ENCODE measurements at places on chromosomes 3 and 15.

DNA sequence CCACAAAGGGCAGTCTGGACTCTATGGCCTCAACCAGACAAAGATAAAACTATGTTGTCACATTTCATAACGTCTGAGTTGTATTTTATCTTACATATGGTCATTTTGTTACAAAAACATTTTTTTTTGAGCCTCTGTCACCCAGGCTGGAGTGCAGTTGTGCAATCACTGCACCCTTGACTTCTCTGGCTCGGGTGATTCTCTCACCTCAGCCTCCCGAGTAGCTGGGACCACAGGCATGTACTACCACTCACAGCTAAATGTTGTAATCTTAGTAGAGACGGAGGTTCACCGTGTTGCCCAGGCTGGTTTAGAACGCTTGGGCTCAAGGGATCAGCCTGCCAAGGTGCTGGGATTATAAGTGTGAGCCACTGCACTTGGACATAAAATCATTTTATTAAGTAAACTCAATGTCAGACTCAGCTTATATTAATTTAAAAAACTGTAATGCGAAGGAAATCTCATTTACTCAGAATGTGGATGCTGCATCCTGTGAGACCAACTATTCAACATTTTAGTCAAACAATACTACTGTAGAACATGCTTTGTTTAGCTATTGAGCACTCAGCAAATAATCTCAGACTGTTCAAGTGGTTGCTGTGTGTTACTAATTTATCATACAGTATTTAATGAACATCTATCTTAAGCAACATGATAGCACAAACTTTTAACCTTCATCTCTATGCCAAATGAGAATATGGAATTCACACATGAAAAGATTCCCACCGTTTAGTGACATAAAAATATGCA, 209.2 kb downstream of the TBL1XR1 start:
- DNase-seq: no peak

GRCh38 chr15:96385195-96385594, 54.7 kb downstream of the NR2F2 start:
- no peak for DNase-seq

DNA sequence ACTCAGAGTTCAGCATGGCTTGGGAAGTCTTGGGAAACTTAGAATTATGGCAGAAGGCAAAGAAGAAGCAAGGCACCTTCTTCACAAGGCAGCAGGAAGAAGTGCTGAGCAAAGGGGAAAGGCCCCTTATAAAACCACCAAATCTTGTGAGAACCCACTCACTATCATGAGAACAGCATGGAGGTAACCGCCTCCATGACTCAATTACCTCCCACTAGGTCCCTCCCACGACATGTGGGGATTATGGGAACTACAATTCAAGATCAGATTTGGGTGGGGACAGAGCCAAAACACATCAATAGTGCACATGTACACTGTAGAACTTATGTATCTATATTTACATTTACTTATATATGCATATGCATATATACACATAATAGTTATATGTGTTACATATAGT, 565.3 kb upstream of the NR2F2 start:
- no peak for DNase-seq

GRCh38 chr3:117814975-117815374, 1105.4 kb downstream of the TUSC7 start:
- DNase-seq: no peak

DNA sequence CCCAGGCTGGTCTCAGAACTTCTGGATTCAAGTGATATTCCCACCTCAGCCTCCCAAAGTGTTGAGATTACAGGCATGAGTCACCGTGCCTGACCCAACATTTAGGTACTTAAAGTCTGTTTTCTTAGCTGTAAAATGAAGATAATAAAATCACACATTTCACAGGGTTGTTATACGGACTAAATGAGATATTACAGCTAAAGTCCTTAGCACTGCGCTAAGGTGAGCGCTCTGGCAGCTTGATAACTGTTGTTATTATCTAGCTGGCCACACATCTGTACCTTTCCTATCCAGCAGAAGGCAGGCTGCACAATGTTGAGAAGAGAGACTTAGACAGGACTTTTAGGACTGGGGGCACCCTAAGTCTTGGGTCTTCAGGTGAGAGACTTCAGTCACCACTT, 2.7 kb upstream of the LIPH start:
- DNase-seq: no peak

GRCh38 chr3:48826451-48826850, 21.2 kb downstream of the PRKAR2A start:
- DNase-seq: no peak

- no peak for DNase-seq
Measured at GRCh38 chr15:65263313-65263712, 23.4 kb downstream of the PARP16 start.

DNA sequence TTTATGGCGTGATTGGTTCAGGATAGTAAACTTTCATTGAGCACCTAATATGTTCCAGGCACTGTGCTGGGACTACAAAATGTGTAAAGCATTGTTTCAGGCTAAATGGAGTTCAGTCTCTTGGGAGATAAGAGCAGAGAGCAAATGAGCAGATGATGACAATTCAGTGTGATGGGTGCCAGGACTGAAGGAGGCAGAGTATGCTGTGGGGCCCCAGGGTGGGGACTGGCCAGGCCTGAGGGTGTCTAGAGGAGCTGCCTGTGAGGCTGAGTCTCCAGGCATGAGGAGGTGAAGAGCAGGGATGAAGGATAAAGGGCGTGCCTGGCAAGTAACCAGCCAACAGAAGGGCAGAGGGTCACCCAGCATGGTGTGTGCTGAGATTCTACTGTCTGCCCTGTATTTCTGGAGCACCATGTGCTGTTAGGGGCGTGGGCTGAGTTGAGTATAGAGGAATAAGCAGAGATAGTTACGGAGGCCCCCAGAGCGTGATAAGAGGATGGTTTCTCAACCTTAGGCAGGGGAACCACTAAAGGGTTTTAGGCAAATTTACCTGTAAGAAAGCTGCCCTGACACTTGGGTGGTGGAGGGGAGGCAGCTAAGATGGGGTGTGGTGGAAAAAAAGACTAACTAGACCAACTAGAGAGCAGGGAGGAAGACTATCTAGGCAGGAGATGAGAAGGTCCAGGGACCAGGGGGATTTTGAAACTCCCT, 38.5 kb downstream of the EPHB1 start:
- no peak for DNase-seq

- no peak for DNase-seq
Measured at GRCh38 chr3:58266577-58266976, 29.0 kb downstream of the ABHD6 start.

GRCh38 chr15:43276563-43277200, 10.0 kb upstream of the TGM5 start:
- no peak for DNase-seq

DNA sequence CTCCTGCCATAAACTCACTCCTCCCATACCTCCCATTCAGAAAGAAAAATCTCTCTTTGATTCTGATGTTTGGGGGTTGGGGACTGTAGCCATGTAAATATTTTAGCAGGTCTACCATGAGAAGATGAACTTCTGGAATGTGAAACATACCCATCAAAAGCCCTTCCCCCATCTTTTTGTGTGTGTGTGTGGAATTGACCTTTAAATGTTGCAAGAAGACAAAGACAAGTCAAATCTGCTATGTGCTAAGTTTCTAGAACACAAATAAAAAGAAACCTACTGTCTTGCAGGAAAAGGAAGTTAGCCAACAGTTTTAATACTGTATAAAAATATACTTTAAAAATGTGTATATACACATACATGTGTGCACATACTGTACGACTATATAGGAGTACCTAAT, 29.7 kb upstream of the USP50 start:
- no peak for DNase-seq

DNA sequence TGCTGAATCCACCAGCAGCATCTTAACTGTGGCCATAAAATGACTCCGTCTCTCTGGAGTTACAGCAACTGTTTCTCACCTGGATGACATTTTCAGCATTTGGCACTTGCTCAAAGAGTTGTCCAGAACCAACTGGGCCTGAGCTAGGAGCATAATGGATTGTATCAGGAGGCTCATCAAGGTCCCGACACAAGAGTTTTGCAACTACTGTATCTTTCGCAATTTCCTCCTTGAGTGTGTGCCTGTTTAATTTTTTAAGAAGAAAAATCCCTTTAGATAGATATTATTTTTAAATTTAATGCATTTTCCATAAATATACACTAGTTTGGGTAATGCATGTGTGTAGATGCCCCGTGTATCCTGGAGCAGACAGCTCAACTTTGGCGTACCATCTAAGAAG, 44.3 kb upstream of the C3orf49 start:
- no peak for DNase-seq

- DNase-seq: peak; percentile 49
Measured at GRCh38 chr3:196837819-196838420, 29.8 kb upstream of the SENP5 start.

- DNase-seq: no peak
Measured at GRCh38 chr3:127114337-127115070, 78.4 kb upstream of the PRR23E start.

DNA sequence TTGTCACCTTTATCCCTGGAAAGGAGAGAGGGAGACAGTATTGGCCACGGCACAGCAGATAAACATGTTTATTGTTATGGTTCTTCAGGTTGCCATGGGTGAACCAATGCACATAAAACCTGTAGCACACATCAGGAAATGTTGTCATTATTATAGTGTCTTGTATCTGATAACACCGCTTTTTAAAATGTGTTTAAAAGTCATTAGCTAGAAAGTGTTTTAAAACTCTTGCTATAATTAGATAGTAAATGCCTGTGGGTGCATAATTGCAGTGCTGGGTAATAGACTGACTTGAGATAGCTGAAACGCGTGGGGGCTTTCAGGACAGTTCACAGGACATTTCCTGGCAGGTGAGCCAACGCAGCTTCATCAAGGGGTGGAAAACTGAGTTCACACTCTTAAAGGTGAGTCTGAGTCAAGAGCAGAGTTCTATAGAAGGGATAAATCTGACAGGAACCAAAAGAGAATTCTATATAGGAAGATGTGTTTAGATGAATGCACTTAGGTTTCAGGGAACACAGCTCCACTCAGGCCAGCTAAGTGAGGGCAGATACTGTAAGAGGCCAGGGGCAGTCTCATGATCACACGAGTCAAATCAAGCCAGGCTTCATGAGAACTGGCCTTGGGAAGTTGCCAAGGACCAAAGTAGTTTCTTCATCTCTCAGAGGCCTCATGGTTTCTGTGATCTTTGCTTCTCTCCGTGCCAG, 35.6 kb upstream of the PPP4R2 start:
- DNase-seq: no peak

DNA sequence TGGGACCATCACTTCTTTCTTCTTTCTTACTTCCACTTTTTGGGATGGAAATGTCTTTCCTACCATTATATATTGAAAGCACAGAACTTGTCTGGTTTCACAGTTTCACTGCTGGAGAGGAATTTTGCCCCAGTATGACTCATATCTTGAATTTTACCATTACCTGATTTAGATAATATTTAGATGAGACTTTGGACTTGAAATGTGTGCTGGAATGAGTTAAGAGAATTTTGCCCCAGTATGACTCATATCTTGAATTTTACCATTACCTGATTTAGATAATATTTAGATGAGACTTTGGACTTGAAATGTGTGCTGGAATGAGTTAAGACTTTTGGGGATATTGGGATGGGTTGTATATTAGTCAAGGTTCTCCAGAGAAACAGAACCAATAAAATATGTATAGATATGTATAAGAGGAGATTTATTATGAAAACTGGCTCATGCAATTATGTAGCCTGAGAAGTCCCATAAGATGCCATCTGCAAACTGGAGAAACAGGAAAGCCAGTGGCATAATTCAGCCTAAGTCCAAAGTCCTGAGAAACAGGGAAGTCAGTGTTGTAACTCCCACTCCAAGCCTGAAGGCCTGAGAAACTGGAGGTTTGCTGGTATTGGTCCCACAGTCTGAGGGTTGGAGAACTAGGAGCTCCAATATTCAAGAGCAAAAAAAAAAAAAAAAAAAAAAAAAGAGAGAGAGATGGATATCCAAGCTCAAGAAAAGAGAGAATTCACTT, 1029.2 kb downstream of the EPHA3 start:
- no peak for DNase-seq

- DNase-seq: no peak
Measured at GRCh38 chr3:150077581-150078247, 107.0 kb upstream of the PFN2 start.

DNA sequence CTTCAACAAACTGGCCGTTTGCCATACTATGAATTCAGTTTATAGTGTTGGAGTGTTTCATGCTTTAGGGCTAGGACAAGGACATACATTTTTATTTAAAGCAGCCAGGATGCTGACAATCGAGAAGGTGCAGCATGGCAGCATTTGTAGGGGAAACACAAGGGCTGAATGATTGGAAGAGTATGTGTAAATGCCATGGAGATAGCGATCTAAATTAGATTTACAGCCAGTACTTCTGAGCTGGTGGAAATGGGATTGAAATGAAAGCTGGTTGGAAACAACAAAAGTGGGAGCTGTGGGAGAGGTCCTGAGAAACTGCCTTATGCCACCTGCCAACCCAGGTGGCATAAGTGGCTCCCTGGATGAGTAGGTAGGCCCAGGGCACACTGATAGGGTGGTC, 209.9 kb upstream of the MRPL3 start:
- DNase-seq: no peak

DNA sequence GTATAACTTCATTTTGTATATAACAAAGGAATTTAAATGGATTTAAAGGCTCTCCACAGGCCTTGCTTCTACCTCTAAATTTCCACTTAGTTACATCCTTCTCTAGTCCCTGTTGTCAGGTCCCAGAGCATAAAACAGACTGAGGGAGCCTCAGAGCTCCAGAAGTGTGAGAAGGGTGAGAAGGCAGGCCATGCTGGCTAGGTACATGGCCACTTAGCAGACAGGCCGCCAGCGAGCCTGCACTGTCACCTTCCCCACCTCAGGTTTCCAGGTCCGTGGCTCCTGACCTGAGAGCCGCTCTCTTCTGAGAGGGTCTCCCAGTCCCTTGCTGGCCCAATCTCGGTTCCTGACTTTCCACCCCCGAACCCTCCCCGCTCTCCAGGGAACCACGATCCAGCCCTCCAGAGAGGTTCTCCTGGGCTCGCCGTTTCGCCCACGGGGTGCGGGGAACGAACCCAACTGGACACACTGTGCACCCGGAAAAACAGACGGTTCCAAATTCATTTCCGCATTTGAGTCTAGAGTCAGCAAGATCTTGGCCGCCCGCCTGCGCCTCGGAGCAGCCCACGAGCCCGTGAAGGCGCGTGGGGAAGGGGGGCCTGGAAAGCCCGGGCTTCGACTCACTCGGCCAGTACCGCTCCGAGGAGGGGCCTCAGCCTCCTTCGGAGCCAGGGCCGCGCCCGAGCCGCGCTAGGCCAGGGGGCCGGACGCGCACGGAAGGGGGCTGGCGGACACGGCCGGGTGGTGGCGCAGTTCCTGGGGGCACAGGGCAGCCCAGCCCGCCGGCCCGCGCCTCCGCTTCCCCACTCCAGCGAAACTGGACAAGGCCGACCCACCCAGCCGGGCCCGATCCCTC, 16.7 kb upstream of the SOX2 start:
- DNase-seq: no peak

- no peak for DNase-seq
Measured at GRCh38 chr3:122627301-122627700, 49.9 kb downstream of the PARP15 start.

GRCh38 chr3:14503033-14503705, 37.0 kb downstream of the GRIP2 start:
- no peak for DNase-seq

GRCh38 chr3:123392871-123393620, 55.8 kb downstream of the ADCY5 start:
- no peak for DNase-seq

- no peak for DNase-seq
Measured at GRCh38 chr3:188842639-188843038, 329.1 kb upstream of the TPRG1 start.

GRCh38 chr3:99505646-99506269, 132.6 kb upstream of the COL8A1 start:
- peak; percentile 79 for DNase-seq

- no peak for DNase-seq
Measured at GRCh38 chr3:68363796-68364195, 568.6 kb downstream of the TAFA4 start.
